ENCODE measurements at places on chromosomes 16 and 17.
A peak's percentile ranks its signal among the peaks of the same experiment; 100 is the strongest.

- no peak for DNase-seq
Measured at GRCh38 chr17:9932491-9932890, 27.4 kb upstream of the RCVRN start.

DNA sequence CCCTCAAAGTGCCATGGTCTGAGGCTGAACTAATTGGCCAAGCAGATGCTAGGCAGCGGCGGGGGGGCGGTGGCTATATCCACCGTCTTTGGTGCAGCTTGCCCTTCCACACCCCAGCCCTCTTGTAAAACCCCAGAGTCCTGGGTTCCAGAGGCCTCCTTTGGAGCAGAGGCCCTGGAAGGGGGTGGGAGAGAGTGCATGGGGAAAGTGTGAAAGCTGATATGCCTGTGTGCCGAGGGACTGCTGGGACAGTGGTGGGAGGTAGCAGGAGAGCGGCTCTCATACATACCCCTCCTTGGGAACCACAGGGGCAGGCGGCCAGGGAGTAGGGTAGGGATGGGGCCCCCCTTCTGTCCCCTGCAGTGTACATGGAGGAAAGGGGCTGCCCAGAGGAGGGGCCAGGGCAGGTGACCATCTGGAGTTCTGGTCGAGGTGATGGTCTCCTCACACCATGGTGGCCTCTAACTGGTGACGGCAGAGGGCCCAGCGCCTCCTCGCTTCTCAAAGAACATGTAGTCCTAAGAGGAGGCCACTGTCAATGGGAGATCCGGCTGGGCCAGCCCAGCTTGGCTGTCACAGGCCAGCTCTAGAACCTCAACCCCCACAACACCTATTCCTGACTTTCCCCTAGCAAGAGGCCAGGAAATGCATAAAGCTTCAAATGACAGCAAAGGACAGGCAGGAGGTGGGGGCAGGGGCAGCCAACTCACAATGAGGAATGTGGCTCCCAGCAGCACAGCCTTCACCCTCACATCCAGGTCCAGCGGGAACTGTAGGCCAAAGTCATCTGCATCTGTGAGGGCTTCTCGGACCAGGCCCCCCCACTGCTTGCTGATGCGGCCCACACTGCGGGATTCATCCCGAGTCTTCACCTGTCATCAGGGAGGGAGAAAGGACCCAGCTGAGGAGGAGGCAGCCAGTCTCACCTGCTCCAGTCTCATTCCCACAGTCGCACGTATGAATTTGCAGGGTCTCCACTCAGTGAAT, 4.1 kb downstream of the PLSCR3 start:
- no peak for DNase-seq

- DNase-seq: peak; percentile 78
Measured at GRCh38 chr17:77404812-77405581, 264.2 kb downstream of the SEC14L1 start.

GRCh38 chr16:29304251-29304650, 102.3 kb downstream of the NPIPB11 start:
- DNase-seq: no peak

DNA sequence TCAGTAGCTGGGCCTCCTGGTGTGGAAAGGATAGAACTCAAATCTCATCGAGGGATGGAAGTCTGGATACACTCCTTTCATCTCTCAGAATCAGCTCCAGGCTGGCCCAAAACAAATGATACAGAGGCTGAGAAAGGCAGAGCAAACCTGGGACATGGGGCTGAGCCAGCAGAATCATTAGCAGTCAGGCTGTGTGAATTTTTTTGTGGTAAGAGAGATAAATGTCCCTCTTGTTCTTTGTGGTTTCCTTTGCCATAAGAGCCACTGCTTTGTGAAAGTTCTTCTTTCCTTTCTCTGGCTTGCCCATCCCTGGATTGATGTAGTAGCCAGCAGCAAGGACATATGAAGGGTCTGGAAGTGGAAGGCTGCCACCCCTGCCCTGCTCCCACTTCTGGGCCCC, 146.2 kb downstream of the CDH13 start:
- DNase-seq: no peak

DNA sequence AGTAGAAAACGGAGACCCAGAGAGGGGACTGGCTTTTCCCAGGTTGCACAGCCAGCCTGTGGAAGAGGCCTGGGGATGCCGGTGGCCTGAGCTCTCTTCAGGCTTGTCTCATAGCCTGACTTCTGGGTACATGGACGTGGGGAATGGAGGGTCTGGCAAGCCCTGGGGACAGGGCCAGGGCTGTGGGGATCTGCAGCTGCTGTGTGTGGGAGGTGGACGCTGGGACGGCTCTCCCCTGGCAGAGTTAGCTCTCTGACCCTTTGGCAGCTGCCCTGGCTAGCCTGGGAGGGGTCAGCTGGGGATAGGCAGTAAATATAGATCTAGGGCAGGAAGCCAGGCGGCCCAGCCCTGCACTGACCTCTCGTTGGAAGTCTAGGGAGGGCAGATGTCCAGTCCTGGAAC, 20.5 kb downstream of the SLC4A1 start:
- peak; percentile 72 for DNase-seq

- no peak for DNase-seq
Measured at GRCh38 chr17:47267354-47267828, 13.8 kb downstream of the ITGB3 start.

DNA sequence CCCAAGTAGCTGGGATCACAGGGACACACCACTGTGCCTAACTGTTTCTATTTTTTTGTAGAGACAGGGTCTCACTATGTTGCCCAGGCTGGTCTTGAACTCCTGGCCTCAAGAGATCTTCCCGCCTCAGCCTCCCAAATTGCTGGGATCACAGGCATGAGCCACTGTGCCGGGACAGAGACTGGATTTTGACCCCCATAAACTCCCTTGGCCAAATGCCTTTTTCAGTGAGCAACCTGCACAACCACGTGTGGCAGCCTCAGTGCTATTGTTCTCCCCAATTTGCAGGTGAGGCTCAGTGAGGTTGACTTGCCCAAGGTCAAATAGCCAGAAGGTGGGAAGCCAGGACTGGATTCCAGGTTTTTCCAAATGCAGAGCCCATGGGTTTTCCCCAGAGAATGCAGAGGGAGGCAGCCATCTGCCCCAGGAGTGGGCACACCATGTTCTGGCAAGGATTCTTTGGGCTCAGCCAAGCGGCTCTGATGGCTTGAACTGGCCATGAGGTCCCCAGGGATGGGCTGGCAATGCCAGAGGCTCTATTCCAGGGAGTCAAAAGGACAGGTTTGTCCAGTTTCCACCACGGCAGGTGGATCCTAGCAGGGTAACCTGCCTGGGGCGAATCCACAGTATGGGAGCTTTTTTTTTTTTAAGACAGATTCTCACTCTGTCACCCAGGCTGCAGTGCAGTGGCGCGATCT, 1.8 kb downstream of the IL27 start:
- DNase-seq: no peak

DNA sequence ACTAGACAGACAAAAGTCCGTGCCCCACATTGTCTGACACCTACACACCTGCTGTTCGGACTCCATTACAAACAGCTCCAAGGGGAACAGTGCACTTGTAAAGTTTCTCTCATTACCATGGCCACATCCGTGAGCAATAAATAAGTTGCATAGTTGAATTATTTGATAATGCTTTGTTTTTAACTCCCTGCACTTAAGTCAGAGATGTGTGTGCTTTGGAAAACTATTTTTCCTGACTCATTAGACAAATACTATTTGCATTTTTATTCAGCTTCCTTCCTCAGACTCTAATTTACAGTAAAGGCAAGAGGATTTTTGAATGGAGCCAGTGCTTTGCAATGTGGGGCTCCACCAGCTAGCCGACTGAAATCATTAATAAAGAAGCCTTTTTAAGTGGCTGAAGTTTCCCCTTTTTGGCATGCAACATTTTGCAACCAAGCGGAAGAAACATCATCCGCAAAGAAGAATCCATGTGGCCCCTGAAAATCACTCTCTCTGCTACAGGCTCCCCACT, 6.5 kb upstream of the CCL2 start:
- no peak for DNase-seq

- no peak for DNase-seq
Measured at GRCh38 chr17:9844153-9844552, 18.4 kb downstream of the GLP2R start.

- peak; percentile 46 for DNase-seq
Measured at GRCh38 chr16:31214708-31215286, 878 bp downstream of the TRIM72 start.

DNA sequence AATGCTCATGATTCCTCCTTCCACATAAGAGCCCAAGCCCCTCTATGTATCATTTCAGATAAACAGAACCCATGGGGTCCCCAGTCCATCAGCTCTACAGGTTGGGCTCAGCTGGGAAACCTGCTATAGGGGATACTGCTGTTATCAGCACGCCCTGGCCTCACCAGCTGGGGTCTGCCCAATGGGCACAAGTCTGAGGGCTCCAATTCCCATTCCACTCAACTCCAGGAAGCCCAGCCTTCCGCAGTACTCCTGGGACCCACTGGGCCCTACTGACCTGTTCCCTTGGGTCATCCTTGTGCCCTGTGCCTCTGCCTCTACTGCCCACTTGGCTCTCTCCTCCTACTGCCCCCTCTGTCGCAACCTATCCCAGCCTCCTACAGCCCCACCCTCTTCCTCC, 16.2 kb upstream of the XYLT2 start:
- DNase-seq: no peak

GRCh38 chr16:63653044-63653839, 1468.6 kb downstream of the CDH11 start:
- no peak for DNase-seq

- DNase-seq: peak; percentile 81
Measured at GRCh38 chr16:88527186-88527936, 42.8 kb upstream of the ZC3H18 start.

DNA sequence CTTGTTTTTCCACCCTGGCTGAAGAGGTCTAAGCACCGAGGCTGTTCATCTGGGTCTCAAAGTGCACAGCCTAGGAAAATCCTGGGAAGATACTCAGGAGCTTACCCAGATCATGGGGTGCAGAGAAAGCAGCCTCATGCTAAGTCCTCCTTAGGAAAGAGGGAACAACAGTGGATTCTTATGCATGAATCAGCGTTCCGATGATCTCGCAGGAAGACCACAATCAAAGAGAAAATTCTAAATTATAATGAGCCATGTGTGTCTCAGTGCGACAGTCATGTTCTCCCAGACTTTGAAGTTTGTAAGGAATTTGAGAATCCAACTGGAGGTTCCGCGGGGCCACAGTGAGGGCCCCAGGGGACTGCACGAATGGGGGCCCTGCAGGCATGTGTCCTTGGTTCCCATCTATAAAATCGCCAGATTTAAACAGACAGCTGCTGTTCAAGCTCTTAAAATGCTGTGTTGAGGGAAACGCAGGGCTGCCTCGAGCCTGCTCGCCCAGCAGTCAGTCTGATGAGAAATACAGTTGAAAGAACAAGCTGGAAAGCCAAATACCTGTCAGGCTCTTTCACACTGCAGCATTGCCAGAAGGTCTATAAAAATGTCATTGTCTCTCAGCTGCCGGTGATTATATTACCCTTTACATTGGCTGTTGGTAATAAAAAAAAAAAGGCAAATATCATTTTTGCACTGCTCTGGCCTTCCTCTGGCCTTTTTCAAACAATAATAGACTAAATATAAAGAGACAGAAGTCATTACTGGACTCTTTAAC, 152.1 kb downstream of the PMP22 start:
- no peak for DNase-seq

DNA sequence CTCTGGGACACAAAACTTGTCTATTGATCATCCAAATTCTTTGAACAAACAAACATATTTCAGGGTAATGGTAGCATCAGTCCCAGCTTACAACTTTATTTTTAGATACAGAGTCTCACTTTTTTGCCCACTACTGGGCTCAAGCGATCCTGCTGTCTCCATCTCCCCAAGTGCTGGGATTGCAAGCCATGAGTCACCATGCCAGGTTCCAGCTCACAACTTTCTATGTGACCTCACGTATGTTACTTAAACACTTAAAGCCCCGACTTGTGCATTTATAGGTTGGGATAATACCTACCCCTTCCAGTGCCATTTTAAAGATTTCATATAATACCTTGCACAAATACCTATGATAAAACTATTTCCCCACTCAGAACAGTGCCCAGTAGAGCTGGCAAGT, 42.0 kb upstream of the KSR1 start:
- no peak for DNase-seq

DNA sequence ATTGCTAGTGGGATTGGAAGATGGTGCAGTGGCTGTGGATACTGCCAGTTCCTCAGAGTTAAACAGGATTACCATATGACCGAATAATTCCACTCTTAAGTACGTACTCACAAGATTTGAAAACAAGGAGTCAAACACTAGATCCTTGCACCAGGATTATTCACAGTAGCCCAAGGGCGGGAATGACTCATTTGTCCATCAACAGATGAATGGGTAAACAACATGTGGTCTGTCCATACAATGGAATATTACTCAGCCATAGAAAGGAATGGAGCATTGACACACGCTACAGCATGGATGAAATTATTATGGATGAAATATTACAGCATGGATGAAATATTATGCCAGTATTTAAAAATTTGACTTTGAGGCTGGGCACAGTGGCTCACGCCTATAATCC, 9.1 kb upstream of the MAPK8IP3 start:
- DNase-seq: no peak

DNA sequence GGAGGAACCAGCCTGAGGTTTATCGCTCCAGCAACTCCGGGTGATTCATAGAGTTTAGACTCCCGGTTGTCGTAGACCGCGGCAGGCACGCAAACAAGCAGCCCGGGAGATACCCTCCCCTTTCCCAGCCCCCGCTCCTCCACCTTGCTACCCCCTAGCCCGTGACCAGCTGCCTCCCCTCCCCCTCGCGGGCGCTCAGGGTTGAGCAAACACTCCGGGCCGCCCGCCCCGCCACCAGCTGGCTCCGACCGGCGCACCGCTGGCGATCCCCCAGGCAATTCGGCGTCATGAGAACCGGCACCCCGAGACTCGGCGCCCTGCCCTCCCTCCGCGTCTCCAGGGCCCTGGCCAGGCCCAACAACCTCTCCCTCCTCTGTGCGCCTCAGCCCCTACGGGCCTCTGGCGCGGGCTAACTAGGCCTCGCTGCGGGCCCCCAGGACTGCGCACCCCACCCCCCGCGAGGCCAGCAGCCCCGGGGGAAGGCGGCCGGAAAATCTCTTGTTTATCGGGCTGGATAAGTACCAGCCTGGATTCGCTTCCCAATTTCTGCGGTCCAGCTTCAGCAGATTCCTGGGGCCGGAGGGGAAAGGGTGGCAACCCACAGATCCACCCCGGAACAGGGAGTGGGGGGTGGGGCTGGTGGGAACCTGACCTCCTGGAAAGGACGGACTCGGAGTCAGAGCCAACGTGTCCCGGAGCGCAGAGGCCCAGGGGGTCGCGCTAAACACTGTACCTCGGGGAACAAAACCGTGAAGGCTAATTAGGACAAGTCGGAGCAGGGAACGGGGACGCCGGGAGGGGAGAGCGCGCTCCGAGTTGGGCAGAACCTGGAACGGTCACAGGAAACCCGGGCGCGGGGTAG, 951 bp upstream of the GPRC5C start:
- DNase-seq: peak; percentile 88

GRCh38 chr17:2462481-2462880, 49.2 kb downstream of the METTL16 start:
- no peak for DNase-seq

Measured in Right ventricle myocardium superior (tissue), 1 donor.